Caki2 (cell line): ENCODE measurements at places on chromosomes 16 and 17. TPM values are rescaled to one million over a fixed set of nuclear protein-coding genes. Genes with fewer than 3 reads are reported as not detected.

The CPNE7 gene
- total RNA-seq: 9.4 and 15.9 TPM in 2 replicates

The MEIOC gene
- total RNA-seq: 1.9 and 2.2 TPM in 2 replicates

The DNAH17 gene
- 0.41 TPM in 1 of 2 replicates, not detected in the other for total RNA-seq

The SLFN5 gene
- total RNA-seq: 2.3 and 4.7 TPM in 2 replicates

The OTOA gene
- not detected in 2 replicates for total RNA-seq

The CBFA2T3 gene
- 0.27 TPM in 1 of 2 replicates, not detected in the other for total RNA-seq

The AHSP gene
- total RNA-seq: not detected in 2 replicates

The FA2H gene
- total RNA-seq: 1.4 and 10.7 TPM in 2 replicates

The PRSS22 gene
- total RNA-seq: not detected in 2 replicates

The USP43 gene
- total RNA-seq: 4.2 and 5.3 TPM in 2 replicates

The PROCA1 gene
- total RNA-seq: 4.2 and 7.4 TPM in 2 replicates

The KIFC3 gene
- total RNA-seq: 89.2 and 132 TPM in 2 replicates

The PRSS8 gene
- 2.9 and 4.4 TPM in 2 replicates for total RNA-seq

The NXPH3 gene
- 0.27 TPM in 1 of 2 replicates, not detected in the other for total RNA-seq

The BMERB1 gene
- total RNA-seq: 39.7 and 68.5 TPM in 2 replicates

GRCh38 chr17:80441133-80441578 lies 26.2 kb downstream of the ENDOV start:
- DNase-seq: no peak

DNA sequence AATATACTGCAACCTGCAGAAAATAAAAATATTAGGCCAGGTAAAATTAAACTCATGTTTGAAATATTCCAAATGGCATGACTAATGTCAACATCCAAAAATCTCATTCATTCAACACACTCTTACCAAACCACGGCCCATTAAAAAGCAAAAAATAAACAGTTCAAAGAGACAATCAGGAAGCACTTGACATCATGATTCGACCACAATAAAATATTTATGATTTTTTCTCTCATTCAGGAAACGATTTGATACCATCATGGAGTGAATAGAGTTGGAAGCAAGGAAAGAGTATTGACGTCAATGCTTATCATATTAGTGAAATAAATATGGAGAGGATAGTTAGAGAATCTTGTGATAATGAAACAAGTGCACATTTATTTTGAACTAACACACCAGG lies 354.1 kb downstream of the KCNJ2 start:
- DNase-seq: no peak

DNA sequence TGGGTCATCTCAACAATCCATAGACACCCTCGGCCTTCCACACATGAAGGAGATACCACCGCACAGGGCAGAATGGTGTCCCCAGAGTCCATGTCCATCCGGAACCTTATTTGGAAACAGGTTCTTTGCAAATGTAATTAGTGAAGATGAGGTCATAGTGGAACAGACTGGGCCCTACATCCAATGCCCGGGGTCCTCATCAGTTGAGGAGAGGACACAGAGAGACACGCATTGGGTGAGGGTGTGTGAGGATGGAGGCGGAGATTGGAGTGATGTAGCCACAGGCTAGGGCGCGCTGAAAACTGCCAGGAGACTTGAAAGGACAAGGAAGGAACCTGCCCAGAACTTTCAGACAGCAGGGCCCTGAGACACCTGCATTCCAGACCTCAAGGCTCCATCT lies 169.4 kb downstream of the ENGASE start:
- DNase-seq: no peak

DNA sequence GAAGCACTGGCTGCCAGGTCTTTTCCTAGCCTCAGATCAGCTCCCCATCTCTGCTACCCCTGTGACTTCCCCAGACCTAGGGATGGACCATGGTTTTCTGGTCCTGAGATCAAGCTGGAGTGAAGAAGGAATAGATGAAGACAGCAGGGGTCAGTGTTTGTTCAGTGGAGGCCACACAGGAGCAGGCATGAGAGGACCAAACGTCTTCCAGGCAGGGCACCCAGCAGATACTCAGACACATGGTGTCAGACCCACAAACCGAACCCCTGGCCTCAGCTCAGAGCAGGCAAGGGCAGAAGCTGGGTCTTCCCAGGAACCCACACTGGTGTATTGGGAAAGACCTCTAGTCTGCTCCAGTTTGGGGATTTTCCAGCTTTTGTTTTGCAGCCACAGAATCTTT lies 189.7 kb downstream of the IRX5 start:
- DNase-seq: no peak

GRCh38 chr17:38442548-38442947 lies 14.3 kb downstream of the ARHGAP23 start:
- no peak for DNase-seq

DNA sequence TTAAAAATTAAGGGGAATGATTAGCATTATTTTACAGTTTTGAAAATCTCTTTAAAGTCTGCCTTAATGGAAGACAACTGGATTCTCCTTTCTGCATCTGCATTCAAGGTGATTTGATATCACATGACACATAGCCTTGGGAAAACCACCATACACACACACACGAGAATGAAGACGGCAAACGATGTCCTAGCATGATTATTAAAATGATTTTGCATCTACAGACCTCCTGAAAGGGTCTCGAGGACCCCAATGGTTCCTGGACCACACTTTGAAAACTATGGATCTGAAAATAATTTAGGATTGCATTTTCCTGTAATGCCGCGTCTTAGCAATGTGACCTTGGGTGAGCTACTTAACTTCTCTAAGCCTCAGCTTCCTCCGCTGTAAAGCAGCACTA lies 11.8 kb upstream of the CHST4 start:
- no peak for DNase-seq

DNA sequence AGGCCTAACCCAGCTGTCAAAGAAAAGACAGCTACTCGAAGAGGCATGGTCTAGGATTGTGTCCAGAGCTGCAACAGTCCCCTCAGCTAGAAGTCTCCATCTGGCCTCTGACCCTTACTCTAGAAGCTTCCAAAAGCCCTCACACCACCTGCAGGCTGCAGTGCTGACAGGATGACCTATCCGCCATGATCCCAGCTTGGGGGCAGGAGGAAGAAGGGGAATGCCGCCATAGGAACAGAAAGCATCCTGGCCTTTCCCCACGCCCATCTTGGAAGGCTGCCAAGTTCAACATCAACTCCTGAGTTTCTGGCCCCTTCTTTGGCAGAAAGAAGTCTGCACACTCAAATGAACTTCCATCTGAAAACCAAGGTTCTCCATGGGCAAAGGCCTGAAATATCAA lies 3.1 kb upstream of the KRT36 start:
- DNase-seq: no peak

DNA sequence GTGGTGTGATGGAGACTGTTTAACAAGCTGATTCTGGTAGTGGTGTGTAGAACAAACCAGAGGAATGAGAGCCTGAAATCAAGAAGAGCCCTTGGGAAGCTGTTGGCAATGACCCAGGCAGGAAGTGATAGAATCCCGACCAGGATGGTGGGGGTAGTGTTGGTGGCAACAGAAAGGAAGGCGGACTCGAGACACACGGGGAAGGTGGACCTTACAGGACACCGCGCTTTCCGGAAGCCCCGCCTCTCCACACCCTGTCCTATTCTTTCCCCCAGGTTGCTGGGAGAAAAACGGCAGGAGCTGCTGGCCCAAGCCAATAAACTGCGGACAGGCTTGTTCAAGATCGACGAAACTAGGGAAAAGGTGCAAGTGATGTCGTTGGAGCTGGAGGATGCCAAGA lies 30.0 kb upstream of the KDM6B start:
- DNase-seq: no peak

GRCh38 chr16:1028524-1029258 lies 43.9 kb upstream of the SSTR5 start:
- no peak for DNase-seq

- DNase-seq: no peak
Measured at GRCh38 chr17:82899941-82900340, 60.1 kb upstream of the ZNF750 start.

DNA sequence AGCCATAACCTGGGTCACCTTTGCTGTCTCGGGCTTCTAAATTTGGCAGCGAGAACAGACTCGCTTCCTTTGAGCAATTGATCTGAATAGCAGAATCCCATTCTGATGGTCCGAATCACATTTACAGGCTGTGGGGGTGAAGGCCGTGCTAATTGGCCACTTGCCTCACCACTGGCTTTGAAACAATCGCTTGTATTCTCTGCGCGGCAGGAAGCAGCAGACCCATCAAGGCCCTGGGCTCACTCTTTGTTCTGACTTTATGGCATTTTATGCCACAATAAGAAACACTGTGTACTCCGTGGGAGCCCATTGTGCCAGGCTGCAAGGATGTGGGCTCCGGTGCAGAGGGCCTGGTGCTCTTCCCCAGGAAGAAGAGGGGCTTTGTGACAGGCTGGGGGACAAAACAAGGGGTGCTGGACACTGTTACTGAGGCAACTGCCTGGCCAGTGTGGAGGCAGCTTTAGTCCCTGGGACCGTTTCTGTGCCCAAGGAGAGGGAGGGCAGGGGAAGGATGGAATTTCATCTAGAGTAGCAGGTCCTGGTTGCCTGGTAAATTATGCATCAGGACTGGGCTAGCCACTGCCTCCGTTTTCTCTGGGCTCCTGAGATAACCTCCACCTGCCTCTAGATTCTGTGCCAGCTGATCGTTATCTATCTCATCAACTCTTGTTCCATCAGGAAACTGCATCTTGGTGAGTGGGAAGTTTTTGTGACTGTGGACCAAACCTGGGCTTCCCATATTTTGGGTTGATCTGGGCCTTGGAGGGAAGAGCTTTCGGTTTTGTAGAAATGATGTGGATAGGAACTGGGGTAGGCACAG lies 78.5 kb downstream of the MRC2 start:
- DNase-seq: no peak

DNA sequence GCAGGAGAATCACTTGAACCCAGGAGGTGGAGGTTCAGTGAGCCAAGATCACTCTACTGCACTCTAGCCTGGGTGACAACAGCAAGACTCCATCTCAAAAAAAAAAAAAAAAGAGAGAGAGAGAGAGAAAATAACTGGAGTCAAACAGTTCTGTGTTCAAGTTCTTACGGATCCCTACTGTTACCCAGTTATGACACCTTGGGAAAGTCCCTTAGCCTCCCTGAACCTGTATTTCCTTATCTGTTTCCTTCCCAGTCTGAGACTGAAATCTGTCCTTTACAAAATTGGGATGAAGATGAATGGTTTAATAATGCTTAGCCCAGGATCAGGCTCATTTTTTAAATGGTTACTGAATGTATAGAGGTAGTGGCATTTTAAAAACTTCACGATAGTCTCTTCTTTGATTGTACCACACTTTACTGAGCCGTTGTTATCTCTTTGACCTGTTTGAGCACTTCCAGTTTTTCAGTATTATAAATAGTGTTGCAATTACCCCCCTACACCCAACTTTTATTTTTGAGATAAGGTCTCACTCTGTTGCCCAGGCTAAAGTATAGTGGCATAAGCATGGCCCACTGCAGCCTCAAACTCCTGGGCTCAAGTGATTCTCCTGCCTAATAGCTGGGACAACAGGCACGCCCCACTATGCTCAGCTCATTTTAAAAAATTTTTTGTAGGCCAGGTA lies 17.1 kb downstream of the ZNF768 start:
- no peak for DNase-seq

- no peak for DNase-seq
Measured at GRCh38 chr16:85663891-85664321, 24.8 kb downstream of the GINS2 start.

DNA sequence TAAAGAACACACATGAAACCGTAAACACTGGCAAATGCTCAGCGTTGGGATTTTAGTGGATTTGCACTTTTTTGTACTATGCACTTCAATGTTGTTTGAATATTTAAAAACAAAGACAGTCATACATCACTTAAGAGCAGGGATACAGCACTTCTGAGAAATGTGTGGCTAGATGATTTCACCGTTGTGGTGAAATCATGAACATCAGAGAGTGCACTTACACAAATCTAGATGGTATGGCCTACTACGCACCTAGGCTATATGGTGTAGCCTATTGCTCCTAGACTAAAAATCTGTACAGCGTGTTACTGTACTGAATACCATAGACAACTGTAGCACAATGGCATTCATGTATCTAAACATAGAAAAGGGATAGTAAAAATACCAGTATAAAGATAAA lies 37.6 kb upstream of the CNEP1R1 start:
- no peak for DNase-seq

DNA sequence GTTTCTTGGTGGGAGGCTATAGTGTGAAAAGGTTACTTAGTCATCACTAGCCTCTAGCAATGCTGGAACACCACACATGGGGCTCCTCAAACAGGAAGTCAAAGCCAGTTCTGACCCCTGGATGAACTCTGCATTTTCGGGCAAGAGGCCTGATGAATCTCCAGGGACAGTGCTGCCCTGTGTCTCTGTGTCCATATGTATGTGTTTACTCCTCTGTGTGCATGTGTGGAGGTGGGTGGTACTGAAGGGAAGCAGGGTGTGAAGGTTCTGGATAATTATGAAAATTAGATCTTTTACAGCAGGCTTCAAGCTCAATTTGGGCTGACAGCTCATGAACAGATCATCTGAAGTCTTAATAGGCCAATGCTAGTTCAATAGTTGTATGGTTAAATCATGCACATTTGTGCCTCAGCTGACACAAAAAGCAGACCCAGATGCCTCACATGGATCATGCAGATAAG lies 133.6 kb downstream of the SNX11 start:
- DNase-seq: peak; percentile 23

DNA sequence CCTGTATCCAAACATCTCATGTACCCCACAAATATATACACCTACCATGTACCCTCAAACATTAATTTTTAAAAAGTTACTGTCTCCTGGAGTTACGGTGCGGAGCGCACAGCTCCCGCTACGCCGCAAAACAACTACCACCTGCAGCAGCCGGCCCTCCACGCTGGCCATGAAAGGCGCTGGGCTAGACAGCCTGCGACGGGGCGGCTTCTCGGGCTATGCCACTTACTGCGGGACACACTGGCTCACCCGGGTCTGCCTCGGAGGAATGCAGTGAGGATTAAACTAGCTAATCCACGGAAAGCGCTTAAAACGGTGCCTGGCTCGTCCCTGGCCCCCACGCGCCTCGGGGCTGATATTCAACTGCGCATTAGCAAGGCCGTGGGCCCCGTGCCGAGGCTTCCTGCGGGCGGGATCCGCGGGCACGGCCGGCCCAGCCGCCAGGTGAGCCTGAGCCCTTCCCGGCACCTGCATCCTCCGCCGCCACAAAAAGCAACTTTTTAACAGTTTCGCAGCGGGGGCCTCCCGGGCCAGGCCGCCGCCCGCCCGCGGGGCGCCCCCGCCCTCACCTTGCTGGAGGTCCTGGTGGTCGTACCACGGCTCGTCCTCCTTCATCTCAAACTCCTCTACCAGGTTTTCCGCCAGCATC lies 633 bp downstream of the CDR2 start:
- DNase-seq: peak; percentile 58

- DNase-seq: no peak
Measured at GRCh38 chr17:34859652-34860051, 101.6 kb downstream of the CCT6B start.

- DNase-seq: peak; percentile 60
Measured at GRCh38 chr17:83103200-83103942, 24.0 kb downstream of the METRNL start.
